Esophagus squamous epithelium (tissue), 5 donors: ENCODE measurements at places on chromosomes 6 and 20.

GRCh38 chr6:38137608-38138265 is 318.2 kb downstream of the ZFAND3 start:
- no peak for DNase-seq

- no peak for DNase-seq
Observed at GRCh38 chr20:46206025-46206424, 87.9 kb downstream of the CD40 start.

DNA sequence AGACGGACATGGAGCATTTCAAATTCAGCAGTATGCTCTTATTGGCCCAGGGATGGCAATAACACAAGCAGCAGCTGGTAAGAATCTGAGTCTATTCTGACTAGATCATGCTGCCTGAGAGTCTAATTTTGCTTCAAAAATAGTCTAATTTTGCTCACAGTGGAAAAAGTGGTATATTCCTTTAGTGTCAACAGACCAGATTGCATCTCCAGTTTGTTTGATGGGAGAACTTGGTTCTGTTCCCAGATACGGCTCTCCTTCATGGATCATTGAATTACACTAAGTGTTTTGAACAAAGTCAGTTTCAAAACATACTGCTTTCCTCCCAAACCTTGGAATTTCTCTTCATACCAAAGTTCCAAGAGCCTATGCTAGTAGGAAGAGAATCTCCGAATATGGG is 586.1 kb downstream of the RNF144B start:
- no peak for DNase-seq

DNA sequence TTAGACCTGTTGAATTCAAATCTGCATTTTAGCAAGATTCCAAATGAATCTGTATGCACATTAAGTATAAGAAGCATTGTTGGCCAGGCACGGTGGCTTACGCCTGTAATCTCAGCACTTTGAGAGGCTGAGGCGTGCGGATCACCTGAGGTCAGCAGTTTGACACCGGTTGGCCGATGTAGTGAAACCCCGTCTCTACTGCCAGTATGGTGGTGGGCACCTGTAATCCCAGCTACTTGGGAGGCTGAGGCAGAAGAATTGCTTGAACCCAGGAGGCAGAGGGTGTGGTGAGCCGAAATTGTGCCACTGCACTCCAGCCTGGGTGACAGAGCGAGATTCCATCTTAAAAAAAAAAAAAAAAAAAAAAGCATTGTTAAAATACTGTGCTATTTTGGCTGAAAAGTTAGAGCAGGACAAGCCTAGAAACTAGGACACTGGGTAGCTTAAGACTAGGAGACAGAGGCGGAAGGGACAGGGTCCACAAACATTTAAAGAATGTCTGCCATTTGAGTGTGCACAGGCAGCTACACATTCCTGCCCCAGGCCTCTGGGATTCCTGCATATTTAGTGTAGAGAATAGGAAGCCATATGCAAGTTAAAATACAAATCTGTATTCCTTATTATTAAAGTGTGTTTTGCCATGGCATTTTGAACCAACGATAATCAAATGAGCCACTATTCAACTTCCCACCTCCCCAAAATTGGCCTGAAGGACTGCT is 45.1 kb upstream of the EEF1A1 start:
- DNase-seq, result no peak
